Regular cardiac myocyte (primary cell): ENCODE measurements at places on chromosomes 3 and 15. TPM values are rescaled to one million over a fixed set of nuclear protein-coding genes. Genes with fewer than 3 reads are reported as not detected.

CCDC174 gene
- 6.9 and 9.3 TPM in 2 replicates for total RNA-seq

ZNF80 gene
- not detected in 2 replicates for total RNA-seq

SEMA4B gene
- total RNA-seq, result 8.8 and 24.2 TPM in 2 replicates

MORC1 gene
- not detected in 2 replicates for total RNA-seq

CCNDBP1 gene
- 92.2 and 97.2 TPM in 2 replicates for total RNA-seq

TBC1D21 gene
- total RNA-seq, result not detected in 2 replicates

ZMYND10 gene
- total RNA-seq, result 0.58 and 0.85 TPM in 2 replicates

DLL4 gene
- 0.28 and 0.38 TPM in 2 replicates for total RNA-seq

EPHB3 gene
- 0.38 and 3.1 TPM in 2 replicates for total RNA-seq

GOLGA8H gene
- under 0.01 and 0.28 TPM in 2 replicates for total RNA-seq

SATB1 gene
- total RNA-seq, result 6.5 and 21.1 TPM in 2 replicates

SPTSSB gene
- under 0.01 TPM in 1 of 2 replicates, not detected in the other for total RNA-seq

SLC22A13 gene
- 0.56 and 0.58 TPM in 2 replicates for total RNA-seq

CLDN16 gene
- 0.38 and 0.56 TPM in 2 replicates for total RNA-seq

ACKR4 gene
- 0.96 and 6.8 TPM in 2 replicates for total RNA-seq

GP5 gene
- 0.19 and 1.1 TPM in 2 replicates for total RNA-seq

GOLGA6L9 gene
- 0.77 and 1.7 TPM in 2 replicates for total RNA-seq

BBS4 gene
- 10.5 and 18.0 TPM in 2 replicates for total RNA-seq

CD200R1 gene
- total RNA-seq, result under 0.01 TPM in 1 of 2 replicates, not detected in the other

CLRN1 gene
- total RNA-seq, result not detected in 2 replicates

ZNF660 gene
- total RNA-seq, result 0.77 and 3.1 TPM in 2 replicates

ARHGEF26 gene
- total RNA-seq, result 1.1 and 4.0 TPM in 2 replicates

PFN2 gene
- 215 and 229 TPM in 2 replicates for total RNA-seq

FETUB gene
- total RNA-seq, result not detected in 2 replicates

OIP5 gene
- total RNA-seq, result 2.3 and 14.6 TPM in 2 replicates

LZTFL1 gene
- total RNA-seq, result 9.4 and 17.8 TPM in 2 replicates

MESP2 gene
- 0.56 and 0.77 TPM in 2 replicates for total RNA-seq

SNTN gene
- total RNA-seq, result not detected in 2 replicates

SCN11A gene
- total RNA-seq, result under 0.01 TPM in 1 of 2 replicates, not detected in the other

GPR87 gene
- under 0.01 TPM in 2 replicates for total RNA-seq

ITGA11 gene
- 9.6 and 46.5 TPM in 2 replicates for total RNA-seq
